ENCODE measurements at places on chromosomes 6 and 20.

- peak; percentile 8 for DNase-seq
Observed at GRCh38 chr6:138349891-138350290, 27.8 kb upstream of the SMIM28 start.

DNA sequence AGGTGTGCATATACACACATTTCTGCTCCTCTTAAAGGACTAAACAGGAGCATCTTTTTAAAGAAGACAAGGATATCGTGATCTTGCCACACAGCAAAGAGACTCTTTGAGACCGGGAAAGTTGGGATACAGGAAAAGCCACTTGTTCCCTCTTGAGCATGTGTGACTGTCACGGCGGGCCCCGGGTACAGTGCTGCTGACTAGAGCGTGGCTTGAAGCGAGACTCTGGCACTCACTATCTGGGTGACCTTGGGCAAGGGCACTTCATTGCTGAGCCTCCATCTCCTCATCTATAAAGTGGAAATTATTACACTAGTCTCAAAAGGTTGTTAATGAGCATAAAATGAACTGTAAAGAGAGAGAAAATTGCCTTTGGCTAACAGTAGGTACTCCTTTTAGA is 713.9 kb downstream of the PTPRT start:
- no peak for DNase-seq

- DNase-seq, result no peak
Observed at GRCh38 chr20:44011251-44011940, 96.7 kb downstream of the TOX2 start.

DNA sequence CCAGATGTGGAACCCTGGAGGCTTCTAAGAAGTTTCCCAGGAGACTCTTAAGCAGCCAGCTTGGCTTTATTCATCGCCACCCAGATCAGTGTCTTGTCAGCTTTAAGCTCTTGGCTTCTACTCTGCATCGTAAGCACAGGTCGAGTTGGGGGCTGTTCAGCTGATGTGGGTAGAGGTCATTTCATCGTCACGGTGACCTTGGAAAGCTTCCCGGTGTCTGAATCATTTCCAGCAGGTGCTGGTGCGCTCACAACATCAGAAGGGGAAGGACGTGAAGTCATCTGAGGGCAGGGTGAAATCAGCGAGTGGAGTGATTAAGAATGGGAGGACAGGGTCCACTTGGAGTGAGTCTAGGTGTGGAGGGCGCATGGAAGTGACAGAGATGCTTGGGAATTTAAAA is 112.6 kb downstream of the SASH1 start:
- DNase-seq, result peak; percentile 26

- no peak for DNase-seq
Observed at GRCh38 chr6:149831308-149831820, 32.8 kb downstream of the LRP11 start.

GRCh38 chr6:7424058-7424457 is 34.5 kb downstream of the RIOK1 start:
- DNase-seq, result no peak

DNA sequence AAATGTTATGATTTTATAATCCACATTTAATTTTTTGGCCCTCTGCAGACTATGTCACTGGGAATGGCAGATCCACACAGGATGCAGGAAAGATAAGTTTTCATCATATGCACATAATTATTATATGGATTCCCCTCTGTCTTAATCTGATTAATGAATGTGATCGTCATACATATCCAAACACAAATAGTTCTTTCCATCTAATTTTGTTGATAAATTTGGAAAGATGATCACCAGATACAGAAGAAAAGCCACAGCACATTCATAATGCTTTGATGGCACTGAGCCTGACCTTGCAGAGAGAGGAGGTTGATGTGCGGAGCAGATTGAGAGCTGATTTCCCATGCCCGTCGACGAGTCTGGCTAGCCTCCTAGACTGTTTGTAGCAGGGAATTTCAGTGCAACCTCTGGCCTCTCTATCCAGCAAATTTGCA is 471.5 kb downstream of the EPM2A start:
- DNase-seq, result no peak

- no peak for DNase-seq
Observed at GRCh38 chr6:43170417-43170930, 595 bp upstream of the SRF start.

DNA sequence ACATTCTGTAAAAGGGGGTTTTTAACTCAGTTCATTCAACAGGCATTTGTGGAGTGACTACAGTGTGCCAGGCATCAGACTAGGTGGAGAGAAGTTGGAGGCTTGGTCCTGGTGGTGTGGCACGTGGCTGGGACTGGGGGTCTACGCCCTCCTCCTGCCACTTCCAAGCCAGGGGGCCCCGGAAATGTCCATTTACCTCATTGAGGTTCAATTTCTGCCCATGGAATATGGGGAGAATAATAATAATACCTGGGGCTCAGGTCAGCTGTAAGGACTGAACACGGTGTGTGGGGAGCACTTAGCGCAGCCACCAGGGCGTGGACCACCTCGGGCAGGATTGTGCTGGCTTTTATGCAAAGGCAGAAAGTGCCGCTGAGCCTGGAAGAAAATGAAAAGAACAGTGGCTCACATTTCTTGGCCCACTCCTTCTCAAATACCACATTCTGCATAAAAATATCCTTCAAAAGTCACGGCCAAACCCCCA is 229.4 kb downstream of the ANKRD60 start:
- no peak for DNase-seq

- DNase-seq, result no peak
Observed at GRCh38 chr20:9491324-9491723, 23.1 kb upstream of the LAMP5 start.

GRCh38 chr6:70375882-70376281 is 37.4 kb upstream of the FAM135A start:
- DNase-seq, result no peak

DNA sequence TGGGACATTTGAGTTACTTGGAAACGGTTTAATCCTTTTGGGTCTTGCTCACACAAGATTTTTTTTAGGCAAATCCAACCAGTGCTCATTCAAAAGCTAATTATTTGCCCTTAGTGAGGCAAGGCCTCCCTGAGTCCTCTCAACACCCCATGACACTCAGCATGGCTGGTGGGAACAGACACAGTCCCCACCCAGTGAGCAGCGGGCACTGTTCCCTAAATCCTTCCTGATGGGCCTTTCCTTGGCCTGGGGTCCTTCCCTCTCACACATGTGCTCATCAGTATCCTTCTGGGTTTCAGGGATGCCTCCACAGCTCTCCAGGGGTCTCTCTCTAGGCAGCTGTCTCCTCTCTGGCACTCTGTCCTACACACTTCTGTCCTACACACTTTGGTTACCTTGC is 28.0 kb downstream of the PLAGL2 start:
- no peak for DNase-seq

GRCh38 chr6:106510090-106510970 is 119.0 kb downstream of the RTN4IP1 start:
- peak; percentile 51 for DNase-seq

DNA sequence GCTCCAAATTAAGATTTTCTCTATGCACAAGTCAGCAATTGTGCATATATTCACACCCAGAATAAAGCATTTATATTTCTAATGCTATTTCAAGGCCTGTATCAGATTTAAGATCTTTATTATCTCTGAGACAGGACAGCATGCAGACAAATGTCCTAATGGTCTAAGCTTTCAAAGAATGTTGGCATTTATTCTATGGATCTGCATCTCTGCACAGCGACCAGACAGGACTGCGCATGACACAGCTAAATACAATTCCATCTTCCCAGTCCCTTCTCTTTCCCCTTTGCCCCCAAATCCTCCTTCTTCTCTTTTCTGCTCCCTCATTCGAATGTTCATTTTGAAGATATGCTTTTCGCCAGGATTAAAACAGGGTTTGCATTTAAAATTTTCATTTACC is 478.5 kb downstream of the PKHD1 start:
- DNase-seq, result no peak

GRCh38 chr6:50927800-50928199 is 109.1 kb downstream of the TFAP2B start:
- no peak for DNase-seq

DNA sequence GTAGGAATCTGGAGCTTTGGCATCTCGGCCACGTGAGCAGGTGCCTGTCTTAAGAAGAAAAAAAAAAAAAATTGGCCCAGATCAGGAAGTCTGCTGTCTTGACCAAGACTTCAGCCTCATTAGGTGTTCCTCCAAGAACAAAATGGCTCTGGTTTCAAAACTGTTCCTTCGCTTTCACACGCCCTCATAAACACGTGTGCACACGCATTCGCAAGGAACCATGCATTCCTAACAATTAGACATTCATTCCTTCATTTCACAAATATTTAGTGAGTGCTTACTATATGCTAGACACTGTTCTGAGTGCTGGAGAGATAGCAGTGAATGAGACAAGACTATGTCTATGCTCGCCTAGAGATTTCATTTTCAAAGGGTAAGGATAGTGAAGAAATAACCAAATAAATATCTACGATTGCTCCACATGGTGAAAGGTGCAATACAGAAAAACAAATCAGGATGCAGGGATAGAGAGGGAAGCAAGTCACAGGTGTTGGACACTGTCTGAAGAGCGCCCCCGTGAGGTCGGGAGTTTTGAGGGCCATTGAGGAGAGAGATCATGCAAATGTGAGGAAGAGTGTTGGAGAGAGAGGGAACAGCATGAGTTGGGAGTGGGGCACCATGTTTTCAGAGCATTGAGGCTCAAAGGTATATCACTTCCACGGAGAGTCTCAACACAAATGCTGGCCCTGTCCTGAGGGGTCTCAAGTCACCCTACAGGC is 53.3 kb downstream of the CCDC170 start:
- DNase-seq, result no peak

GRCh38 chr6:43277643-43278523 is 20.2 kb upstream of the SLC22A7 start:
- peak; percentile 49 for DNase-seq

DNA sequence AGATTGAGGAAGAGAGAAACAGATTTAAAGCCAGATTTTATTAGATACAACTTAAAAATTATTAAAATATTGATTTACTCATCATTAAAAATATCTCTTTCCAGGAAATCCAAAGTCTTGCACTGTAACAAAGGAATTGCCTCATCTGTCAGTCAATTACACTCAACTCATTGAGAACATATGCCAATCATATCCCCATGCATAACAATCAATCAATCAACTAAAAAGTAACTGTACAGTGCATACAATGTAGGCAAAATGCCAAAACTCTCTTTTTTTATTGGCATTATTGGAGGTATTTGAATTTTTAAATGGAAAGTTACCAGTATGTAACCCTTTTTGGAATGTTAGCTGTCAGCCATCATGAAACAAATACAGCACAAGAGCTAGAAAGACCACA is 45.3 kb upstream of the FAM83B start:
- DNase-seq, result no peak

DNA sequence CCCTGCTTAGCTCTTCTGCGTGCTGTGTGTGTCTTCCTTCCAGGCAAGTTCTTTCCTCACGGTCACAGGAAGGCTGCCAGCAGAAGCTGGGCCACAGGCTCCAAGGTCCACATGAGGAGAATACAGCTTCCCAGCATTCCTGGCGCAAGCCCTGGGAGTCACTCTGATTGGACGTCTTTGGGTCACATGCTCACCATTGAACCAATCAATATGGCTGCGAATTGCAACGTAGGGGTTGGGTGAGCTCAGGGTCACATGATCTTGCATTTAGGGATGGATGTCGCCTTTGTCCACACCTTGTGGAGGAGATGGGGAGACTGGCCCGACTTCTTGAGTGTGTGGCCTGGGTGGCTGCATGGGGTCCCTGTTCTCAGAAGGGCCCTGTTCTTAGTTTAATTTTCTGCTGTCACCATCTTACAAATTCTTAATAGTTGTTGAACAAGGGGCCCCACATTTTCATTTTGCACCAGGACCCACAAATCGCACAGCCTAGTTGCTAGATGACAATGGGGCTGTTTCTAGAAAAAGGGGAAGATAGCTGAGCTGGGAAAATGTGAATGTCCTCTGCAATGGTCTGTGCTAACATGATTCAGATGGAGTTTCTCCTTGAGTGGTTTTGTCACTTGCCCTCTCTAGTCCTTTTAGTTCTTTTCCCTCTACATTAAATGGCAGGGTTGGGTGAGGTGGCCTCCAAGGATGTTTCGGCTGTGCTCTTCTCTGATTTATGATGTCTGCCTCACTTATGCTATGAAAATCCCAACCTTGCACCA is 149.6 kb downstream of the CDH26 start:
- no peak for DNase-seq

- peak; percentile 58 for DNase-seq
Observed at GRCh38 chr20:1933465-1933870, 38.3 kb downstream of the SIRPA start.

GRCh38 chr6:56475736-56476457 is 166.8 kb downstream of the DST start:
- DNase-seq, result peak; percentile 45

DNA sequence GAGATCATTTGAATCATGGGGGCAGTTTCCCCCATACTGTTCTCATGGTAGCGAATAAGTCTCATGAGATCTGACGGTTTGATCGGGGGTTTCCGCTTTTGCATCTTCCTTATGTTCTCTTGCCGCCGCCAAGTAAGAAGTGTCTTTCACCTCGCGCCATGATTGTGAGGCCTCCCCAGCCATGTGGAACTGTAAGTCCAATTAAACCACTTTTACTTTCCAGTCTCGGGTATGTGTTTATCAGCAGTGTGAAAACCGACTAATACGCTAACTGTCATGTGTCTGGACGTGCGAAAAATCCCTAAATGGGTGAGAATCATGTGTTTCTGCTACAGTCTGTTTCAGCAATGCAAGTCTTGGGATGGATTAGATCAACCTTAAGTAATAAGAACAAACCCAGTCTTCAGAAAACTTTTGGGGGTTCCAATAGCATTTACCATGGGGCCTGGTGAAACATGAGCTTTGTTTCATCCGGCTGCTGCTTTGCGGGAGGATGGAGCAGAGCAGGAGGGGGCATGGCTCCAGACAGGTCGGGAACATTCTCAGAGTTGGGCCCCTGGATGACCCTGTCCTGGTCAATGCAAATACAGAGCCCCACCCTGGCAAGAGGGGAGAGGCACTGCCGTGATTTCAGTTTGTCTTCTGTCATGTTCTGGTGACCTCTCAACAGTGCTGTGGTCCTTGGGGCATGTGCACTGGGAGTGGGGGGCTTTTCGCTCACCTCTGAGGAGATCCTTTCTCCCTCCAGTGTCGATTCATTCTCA is 41.5 kb downstream of the CTCFL start:
- DNase-seq, result no peak

DNA sequence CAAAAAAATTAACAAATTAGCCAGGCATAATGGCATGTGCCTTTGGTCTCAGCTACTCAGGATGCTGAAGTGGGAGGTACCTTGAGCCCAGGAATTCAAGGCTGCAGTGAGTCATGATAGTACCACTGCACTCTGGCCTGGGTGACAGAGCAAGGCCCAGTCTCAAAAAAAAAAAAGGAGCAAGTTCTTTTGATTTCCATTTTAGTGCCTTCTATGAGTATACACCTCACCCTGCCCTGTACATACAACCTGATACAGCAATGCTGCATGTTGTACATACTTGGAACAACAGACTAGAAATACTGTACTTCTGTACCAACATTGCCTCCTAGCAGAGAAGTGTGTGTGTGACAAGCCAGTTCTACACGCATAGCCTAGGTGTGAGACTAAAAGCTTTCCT is 97.3 kb upstream of the CARMIL1 start:
- DNase-seq, result peak; percentile 73

GRCh38 chr6:111746983-111747382 is 126.3 kb downstream of the FYN start:
- no peak for DNase-seq

All from EL (cell line).